ENCODE measurements at places on chromosomes 2 and 18.

GRCh38 chr2:195534971-195535370, 122.1 kb upstream of the SLC39A10 start:
- no peak for DNase-seq
- no peak overlapping the region for H3K4me3 ChIP-seq
- H3K36me3 ChIP-seq = no peaks in the 10 kb centered on the region
- H3K27ac ChIP-seq = no peak overlapping the region
- H3K4me1 ChIP-seq = no peaks in the 10 kb centered on the region

GRCh38 chr2:60335533-60336237, 217.8 kb downstream of the BCL11A start:
- no peak overlapping the region for H3K27ac ChIP-seq
- H3K4me1 ChIP-seq = peaks cover 7% of the 10 kb centered on the region
- no peak for DNase-seq
- no peaks in the 10 kb centered on the region for H3K36me3 ChIP-seq

DNA sequence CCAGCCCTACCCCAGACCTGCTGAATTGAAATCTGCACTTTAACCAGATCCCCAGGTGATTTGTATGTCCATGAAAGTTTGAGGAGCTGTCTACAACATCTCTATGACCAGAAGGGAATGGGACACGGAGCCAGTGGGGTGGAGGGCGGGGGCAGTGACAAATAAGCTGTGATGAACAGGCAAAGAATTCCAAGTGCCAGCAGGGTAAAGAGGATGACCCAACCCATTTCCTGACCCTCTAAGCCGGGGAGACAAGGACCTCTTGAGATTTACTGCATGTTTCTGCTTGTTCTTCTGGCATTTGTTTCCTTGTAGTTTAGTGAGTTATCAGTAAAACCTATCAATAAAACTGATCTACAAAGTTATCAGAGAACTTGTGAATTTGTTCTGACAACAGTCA, 8.7 kb downstream of the TET3 start:
- DNase-seq = no peak
- no peak overlapping the region for H3K4me3 ChIP-seq
- H3K4me1 ChIP-seq = peaks cover 2% of the 10 kb centered on the region
- no peak overlapping the region for H3K27ac ChIP-seq
- H3K36me3 ChIP-seq = no peaks in the 10 kb centered on the region

DNA sequence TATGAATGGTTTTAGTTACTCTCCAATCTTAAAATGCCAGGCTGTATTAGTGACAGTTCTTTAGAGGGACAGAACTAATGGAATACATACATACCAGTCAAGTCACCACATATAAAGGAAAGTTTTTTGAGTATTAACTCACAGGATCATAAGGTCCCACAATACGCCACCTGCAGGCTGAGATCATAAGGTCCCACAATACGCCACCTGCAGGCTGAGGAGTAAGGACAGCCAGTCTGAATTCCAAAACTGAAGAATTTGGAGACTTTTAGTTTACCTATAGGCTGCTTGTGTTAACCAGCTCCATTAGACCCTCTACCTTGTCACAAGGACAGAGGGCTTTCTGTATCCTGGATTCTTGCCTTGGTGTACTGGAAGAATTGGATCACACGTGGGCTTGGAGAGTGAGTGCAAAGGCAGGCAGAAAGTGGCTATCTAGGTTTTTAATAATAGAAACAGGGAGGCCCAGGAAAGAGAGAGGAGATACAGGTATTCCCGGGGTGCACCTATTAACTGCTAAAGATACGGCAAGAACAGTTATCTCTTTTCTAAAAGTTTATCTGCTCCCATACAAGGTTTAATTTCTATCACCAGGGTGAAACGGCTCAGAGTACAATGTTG, 234.9 kb upstream of the CYRIA start:
- peak; percentile 71 for DNase-seq
- H3K27ac ChIP-seq = no peak overlapping the region
- H3K4me3 ChIP-seq = no peak overlapping the region
- no peaks in the 10 kb centered on the region for H3K36me3 ChIP-seq
- H3K27me3 ChIP-seq = no peaks in the 10 kb centered on the region
- H3K4me1 ChIP-seq = no peaks in the 10 kb centered on the region

GRCh38 chr2:35891936-35892335, 463.6 kb upstream of the CRIM1 start:
- DNase-seq = no peak
- H3K36me3 ChIP-seq = no peaks in the 10 kb centered on the region
- H3K4me3 ChIP-seq = no peak overlapping the region
- H3K4me1 ChIP-seq = no peaks in the 10 kb centered on the region
- H3K27me3 ChIP-seq = no peaks in the 10 kb centered on the region
- no peak overlapping the region for H3K27ac ChIP-seq

DNA sequence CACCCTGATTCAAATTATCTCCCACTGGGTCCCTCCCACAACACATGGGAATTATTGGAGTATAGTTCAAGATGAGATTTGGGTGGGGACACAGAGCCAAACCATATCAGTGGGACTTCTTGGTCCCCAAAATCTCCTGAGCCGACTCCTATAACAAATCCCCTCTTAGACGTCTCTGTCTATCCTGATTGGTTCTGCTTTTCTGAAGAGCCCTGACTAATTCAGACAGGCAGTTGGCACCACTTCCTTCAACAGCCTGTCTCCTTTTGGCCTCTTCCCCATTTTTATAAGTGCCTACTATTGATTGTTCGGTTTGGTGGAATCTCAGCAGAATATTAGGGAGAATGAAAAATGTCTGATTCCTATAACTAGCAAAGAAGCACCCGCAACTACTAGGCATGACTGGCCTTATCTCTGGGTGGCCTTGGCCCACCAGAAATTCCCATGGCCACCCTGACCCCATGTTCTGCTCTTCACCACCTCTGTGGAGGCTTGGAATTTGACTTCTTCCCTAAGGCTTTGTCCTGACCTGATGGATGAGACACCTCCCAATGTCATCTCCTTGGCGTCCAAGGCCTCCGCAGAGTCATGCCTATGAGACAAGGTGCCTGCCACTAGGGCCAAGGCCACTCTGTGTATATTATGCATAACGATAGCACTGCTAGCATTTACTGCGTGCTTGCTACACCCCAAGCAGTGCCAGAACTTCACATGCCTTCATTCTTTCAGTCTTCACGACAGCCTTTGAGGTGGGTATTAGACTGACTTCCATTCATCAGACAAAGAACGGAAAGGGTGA, 218.9 kb upstream of the COPS8 start:
- no peaks in the 10 kb centered on the region for H3K27me3 ChIP-seq
- DNase-seq = no peak
- no peak overlapping the region for H3K4me3 ChIP-seq
- H3K27ac ChIP-seq = no peak overlapping the region

- peaks cover 8% of the 10 kb centered on the region for H3K36me3 ChIP-seq
- no peak for DNase-seq
- H3K27me3 ChIP-seq = no peaks in the 10 kb centered on the region
- H3K4me1 ChIP-seq = no peaks in the 10 kb centered on the region
Observed at GRCh38 chr18:13745696-13746095, 19.2 kb downstream of the RNMT start.

DNA sequence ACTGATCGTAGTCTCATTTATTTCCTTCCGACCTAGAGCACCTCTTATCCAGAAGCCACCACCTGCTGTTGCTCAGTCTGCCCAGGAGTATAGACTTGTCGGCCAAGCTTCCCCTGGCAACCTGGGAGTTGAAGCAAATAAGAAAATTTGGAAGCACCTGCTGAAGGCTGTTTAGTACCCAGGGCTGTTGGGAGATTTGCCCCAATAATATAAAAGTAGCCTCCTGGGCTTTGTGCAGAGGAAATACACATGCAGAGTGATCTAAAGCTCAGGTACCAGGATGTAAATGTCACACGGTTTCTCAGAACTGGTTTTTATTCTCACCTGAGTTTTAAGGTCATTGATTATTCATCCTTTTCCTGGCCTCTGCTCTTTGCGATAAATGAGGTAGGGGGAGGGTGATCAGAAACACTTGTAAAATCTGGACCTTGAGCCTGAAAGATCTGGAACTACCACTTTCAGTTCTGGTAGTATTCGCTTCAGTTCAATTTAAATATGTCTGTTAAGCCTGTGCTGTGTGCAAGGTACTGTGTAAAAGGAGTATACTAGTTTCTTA, 789 bp upstream of the COX7A2L start:
- peaks cover 5% of the 10 kb centered on the region for H3K27me3 ChIP-seq
- no peak for DNase-seq
- H3K4me3 ChIP-seq = peak overlapping the region; percentile 81
- H3K36me3 ChIP-seq = no peaks in the 10 kb centered on the region

DNA sequence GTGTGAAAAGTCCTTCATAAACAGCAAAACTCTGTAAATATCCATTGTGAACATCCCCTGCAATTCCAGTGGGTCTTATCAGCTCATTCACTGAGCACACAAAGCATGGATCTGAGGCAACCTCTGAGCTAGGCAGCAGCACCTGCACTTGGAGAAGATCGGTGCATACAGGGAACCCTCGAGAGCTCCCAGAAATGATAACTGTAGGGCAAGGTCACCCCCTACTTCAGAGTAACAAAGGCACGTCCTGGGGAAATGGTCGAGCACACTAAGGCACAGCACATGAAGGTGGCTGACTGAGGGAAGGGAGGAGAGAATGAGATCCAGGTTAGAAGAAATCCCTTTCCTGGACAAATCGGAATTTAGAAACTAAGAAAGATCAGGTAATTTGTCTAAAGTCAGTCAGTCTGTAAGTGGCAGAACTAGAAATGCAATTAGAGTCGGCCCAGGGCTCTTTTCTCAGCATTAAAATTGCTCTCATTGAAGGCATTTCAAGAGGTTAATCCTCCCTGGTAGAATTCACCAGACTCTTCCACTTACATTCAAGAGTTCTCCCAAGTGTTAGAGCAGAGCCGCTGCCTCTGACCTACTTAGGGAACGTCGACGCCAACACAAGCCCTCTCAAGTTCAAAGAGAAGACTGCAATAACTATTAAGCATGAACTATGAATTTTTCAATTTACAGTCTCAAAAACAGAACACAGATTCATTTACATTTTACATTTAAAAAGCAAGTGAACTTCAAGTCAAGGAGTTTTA, 45.9 kb downstream of the PXDN start:
- no peak overlapping the region for H3K27ac ChIP-seq
- no peak for DNase-seq
- H3K4me1 ChIP-seq = peaks cover 8% of the 10 kb centered on the region
- H3K4me3 ChIP-seq = no peak overlapping the region
- no peaks in the 10 kb centered on the region for H3K27me3 ChIP-seq

DNA sequence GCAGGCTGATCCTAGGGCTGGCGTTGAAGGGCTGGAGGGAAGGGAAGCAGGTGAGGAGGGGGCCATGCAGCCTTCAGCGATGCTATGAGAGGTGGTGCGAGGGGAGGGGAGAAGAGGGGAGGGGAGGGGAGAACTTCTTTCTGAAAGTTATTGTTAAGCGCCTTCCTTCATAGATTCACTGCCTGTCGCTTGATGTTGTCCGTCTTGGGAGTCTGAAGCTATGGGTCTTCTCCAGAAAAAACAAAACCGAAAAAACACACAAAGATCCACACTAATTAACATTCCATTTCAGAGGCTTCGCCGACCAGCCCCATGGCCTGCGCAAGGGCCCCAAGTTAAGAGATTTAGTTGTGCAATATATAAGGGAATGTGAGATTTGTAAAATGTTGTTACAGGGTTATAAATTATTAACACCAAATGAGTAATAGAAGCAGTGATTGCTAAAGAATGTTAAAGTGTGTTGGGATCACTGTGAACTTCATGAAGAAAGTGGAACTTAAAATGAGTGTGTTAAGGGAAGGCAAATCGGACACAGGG, 758 bp downstream of the CFAP221 start:
- peaks cover 23% of the 10 kb centered on the region for H3K27me3 ChIP-seq
- DNase-seq = no peak
- H3K4me1 ChIP-seq = peaks cover 19% of the 10 kb centered on the region
- H3K27ac ChIP-seq = no peak overlapping the region

GRCh38 chr2:165933211-165933910, 20.2 kb downstream of the TTC21B start:
- H3K4me1 ChIP-seq = no peaks in the 10 kb centered on the region
- H3K4me3 ChIP-seq = no peak overlapping the region
- peaks cover 27% of the 10 kb centered on the region for H3K36me3 ChIP-seq
- H3K27ac ChIP-seq = no peak overlapping the region

DNA sequence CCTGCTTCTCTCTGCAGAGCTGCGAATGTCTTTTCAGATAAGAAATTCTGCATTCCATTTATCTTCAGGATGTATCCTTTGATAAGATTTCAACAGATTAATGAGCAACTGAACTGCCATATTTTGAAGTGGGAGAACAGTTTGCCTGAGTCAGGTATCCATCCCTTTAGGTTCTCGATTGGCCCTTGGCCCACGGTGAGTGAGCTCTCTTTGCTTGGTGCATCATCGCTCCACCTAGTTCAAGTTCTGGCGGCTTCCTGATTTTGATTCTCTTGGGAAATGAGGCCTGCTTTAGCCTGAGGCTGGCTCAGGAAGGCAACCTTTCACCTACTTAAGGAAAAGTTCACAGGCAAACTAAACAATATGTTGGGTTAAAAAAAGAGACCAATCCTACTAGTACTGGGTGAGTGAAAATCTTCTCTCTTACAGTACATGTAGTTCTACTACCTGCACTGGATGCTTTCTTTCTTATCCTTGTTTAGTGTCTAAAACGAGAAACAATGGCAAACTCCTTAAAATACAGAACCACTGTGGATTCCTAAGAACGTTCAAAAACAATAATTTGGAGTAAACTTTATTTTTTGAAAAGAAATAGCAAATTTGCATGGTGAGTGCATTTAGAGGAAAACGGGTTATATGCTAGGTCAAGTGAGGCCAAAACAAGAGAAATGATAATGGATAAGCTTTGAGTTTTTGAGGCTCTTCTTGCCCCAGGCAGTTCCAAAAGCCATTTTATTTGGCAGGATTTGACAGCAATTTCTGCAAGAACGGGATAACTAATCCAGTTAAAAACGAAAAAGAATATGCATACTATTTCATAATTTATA, 837 bp upstream of the ACSL3 start:
- no peaks in the 10 kb centered on the region for H3K27me3 ChIP-seq
- H3K4me1 ChIP-seq = peaks cover 38% of the 10 kb centered on the region
- no peaks in the 10 kb centered on the region for H3K36me3 ChIP-seq
- DNase-seq = peak; percentile 9

- H3K27ac ChIP-seq = no peak overlapping the region
- no peaks in the 10 kb centered on the region for H3K4me1 ChIP-seq
- no peaks in the 10 kb centered on the region for H3K36me3 ChIP-seq
- peak; percentile 15 for DNase-seq
Observed at GRCh38 chr2:98805412-98806171, 74.7 kb upstream of the MGAT4A start.

DNA sequence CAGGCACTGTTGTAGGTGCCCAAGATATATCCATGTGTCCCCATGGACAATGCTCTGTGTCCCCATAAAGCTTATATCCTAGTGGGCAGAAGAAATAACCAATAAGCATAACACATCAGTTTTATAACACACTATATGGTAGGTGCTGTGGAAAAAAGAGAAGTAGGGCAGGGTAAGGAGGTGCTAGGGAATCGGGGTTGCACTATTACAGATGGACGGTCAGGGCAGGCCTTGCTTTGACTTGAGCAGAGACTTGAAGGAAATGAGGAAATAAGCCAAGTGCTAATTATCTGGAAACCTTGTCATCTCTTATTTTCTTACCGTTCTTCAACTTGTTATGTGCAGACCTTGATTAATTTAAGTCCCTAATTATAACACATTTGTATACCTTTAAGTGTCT, 82.0 kb downstream of the PHLPP1 start:
- DNase-seq = no peak
- H3K36me3 ChIP-seq = no peaks in the 10 kb centered on the region
- H3K27ac ChIP-seq = no peak overlapping the region

All from neural progenitor cell (in vitro differentiated cells).